Left renal pelvis (tissue), 4 donors: ENCODE measurements at places on chromosomes 4 and X.

- DNase-seq, result no peak
Measured at GRCh38 chr4:168633496-168633895, 136.6 kb downstream of the PALLD start.

GRCh38 chr4:146176891-146177290 lies 1.4 kb downstream of the LSM6 start:
- DNase-seq, result no peak

DNA sequence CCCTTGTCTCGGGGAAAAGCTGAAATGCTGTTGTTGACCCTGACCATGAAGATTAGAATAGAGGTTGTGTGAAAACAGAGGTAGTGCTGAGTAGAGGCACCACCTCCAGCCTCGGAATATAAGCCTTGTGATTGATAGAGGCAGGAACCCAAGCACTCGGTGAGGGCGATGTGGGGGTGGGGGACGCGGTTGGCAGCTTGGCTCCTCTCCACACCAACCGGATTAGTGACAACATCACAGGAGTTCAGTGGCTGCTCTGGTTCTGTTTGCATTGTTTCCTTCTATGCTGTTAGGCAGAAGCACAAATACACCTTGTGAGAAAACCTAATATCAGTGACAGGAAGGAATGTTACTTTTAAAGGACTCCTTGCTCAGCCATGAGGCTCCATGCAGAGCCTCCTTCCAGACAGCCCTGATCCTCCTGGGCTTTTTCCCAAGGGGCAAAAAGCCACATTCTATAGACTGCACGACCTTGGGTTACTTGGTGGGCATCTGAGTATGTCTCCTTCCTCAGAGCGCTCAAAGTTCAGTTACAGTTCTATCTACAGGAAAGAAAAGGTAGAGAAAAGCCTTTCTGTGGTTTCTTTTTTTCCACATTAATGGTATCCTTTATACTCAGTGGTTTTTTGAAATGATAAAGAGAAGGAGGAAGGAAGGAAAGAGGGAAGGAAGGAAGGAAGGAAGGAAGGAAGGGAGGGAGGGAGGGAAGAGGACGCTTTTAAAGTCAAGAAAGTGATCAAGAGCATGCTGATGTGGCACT lies 150.4 kb upstream of the NOCT start:
- DNase-seq, result no peak

DNA sequence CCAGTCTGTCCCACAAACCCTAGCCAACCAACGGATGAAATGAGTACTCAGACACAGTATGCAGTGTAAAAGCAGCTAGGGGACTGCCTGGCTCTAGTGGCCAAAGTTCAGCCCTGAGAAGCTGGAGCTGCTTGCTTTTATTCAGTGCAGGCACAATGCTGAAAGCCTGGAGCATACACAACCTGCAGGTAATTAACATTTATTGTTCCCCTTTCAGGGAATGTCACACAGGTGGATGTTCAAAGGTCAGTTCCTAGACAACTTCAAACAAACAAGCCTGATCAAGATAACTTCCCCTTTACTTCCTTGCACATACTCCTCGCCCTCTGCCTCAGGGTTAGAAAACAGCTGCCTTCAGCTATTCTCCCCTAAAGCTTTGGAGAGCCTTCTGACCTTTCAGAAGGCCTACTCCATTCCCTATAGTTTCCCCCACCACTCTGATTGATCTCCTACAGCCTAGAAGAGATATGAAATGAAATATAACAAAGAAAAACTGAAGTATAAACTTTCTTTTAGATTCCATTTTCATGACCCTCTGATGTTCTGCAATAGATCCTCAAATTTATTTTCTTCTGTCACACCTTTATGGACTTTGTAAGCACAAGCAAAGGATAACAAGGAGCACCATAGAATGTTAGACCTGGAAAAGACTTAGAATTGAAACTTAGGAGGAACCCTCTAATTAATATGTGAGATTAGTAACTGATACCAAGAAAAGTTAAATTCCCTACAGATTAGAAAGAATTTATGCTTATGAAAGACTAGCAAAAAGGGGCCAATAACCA lies 6.8 kb upstream of the DCAF8L1 start:
- no peak for DNase-seq

DNA sequence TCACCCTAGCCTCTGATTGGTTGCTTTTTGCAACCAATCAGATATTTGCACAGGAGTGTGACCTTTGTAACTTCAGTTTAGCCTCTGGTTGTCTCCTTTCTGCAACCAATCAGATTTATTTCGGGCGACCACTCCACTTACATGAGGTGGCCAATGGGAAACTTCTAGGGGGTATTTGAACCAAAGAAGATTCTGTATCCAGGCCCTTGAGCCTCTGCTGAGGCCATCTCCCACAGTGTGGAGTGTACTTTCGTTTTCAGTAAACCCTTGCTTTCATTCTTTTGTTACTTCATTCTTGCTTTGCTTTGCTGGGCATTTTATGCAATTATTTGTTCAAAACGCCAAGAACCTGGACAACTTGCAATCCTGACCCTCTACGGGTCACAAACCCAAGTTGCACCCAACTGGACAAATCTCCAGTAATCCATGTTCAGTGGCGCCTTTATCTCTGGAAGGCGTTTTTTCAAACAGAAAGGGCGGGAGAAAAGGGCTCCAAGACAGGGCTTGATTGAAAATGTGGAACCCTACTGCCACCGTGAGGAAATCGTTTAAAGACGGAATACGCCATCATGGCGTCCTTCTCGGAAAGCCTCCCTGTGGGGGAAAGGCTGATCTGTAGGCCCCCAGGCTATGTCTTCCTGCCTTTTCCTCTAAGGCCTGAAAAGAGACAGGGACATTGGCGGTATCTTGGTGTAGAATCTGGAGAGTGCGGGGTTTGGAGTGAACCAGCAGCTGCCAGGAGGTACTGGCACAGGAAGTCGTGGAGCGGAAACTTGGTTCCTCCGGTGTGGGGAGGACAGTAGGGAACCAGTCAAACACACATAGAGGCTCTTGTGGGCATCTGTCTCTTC lies 184.6 kb downstream of the OR13H1 start:
- DNase-seq, result no peak
